ENCODE measurements at places on chromosomes 12 and 14.

DNA sequence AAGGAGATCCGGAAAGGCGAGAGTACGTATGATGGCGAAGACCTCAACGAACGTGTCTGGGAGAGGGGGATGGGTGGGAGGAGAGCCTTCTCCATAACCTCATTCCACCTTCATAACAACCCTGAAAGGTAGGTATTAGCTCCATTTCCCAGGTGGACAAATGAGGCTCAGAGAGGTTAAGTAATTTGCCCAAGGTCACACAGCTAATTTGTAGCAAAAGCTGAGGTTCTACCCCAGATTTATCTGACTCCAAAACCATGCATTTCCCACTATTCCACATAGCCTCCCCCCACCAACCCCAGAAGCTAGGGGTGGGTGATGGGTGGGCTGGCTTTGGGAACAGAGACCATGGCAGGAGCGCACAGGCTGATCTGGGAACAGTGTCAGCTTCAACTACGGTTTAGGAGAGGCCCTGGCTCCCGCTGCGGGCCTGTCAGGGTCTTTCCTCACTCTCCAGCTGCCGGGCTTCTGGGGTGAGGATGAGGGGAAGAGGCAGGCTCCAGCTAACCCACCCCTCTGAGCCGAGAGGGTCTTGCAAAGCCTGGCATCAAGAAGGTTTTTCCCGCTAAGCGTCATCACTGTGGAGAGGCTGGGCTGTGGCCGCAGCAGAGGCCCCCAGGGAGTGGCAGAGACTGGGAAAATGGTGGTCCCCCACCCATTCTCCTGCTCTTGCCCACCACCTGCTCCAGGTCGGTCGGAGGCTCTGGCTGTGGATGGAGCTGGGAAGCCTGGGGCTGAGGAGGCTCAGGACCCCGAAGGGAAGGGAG lies 8.9 kb downstream of the CHGA start:
- no peak for DNase-seq

- no peak for DNase-seq
These were observed 29.7 kb downstream of the MGAT4C start for GRCh38 chr12:86226481-86226880.

- DNase-seq, result no peak
These were observed 33.7 kb upstream of the PPP1CC start for GRCh38 chr12:110776410-110776809.

DNA sequence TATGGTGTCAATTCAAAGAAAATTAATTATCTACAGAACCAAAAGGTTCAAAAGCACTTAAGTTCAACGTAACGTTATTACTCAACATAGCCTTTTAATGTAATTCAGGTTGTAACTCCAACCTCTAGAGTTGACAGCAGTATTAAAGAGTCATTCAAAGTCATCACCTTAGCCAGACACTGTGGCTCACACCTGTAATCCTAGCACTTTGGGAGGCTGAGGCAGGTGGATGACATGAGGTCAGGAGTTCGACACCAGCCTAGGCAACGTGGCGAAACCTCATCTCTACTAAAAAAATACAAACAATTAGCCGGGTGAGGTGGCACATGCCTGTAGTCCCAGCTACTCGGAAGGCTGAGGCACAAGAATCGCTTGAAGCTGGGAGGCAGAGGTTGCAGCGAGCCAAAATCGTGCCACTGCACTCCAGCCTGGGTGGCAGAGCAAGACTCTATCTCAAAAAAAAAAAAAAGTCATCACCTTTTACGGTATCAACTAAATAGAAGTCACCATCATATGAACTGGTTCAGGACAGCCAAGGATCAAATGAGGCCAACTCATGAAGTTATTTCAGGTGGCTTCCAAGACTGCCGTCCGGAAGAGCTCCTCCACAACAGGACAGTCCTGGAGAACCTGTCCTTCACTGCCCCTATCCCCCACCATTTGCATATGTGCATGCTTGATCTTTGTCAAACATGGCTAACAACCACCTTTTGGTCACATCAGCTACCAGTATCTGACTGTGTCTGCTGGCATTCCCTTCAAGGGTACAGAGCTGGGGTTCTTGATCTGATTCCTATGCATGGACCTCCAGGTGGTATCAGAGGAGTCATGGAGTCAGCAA lies 4.2 kb downstream of the PPTC7 start:
- no peak for DNase-seq

GRCh38 chr14:90235179-90235976 lies 21.0 kb upstream of the PSMC1 start:
- DNase-seq, result peak; percentile 43

DNA sequence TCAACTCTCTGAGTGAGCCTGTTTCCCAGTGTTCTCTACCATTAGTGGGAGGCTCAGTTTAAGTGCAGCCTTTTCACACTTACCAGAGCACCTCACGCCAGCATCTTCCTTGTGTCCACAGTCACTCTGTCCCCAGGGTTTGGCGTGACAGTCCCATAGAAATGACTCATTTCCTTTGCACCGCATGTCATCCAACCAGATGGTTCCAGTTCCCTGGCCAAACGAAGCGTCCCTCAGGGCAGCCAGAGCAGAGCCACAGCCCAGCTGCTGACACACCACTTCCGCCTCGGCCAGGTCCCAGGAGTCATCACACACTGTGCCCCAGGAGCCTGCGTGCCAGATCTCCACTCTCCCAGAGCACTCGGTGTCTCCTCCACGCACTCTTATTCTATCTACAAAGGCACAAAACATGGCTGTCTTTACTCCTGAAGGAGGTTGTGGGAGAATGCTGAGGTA lies 65.4 kb downstream of the ACSM4 start:
- DNase-seq, result no peak

DNA sequence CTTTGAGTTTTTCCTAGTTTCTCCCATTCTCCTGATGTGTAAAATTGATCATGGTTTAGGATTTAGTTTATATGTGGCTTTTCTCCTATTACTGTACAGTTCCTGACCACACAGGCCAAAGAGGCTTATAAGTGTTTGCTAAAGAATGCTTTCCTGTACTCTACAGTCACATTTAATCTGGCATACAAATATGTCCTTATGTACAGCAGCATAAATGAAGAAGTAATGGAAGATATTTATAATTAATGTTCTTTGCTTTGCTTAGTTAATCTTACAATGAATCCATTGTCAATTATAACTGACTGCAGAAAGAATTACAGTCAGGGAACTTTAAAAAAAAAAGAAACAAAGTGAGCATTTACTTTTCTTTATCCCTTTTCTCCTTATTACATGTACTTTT lies 293.9 kb downstream of the KCNC2 start:
- DNase-seq, result no peak

DNA sequence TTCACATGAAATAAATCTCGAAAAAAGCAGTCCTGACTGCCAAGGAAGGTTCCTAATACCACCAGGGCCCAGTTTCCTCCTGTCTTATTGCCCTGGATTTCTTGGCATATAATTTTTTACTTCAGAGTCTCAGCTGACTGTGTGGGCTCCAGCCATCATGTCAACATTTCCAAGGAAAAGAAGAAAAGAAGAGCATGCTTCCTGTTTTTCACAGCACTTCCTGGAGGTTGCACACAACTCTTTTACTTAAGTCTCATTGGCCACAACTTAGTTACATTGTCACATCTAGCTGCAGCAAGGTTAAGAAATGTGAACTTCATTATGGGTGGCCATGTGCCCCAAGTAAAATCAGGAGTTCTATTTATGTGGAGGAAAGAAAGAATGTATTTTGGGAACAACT lies 24.3 kb downstream of the DACT1 start:
- DNase-seq, result no peak

DNA sequence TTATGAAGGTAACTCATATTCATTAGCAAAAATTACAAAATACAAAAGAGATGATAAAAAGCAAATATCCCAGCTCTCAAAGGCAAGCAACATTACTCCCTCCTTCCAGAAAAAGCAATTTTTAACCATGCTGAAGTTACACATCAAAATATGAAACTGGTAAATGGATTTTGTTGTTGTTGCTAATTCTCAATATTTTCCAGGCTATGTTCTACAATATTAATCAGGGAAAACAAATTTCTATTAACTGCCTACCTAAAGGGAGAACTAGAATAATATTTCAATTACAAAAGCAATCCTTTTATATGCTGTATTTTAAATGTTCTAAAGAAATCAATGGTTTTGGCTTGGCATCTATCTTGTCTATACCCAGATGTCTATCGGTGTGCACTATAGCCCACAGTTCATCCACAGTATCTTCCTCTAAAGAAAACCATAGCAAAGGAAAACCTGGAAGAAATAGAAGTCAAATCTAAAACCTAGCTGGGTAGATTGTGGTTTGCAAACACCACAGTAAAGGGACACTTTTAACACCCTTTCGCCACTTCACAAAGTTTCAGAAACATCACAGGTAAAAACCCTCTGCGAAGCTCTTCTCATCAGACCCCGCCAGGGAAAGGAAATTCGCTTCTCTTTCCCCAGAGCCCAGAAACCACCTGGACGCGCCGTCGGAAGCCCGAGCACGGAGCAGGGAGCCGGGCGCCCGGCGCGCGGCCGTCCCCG lies 32.0 kb downstream of the TC2N start:
- no peak for DNase-seq

DNA sequence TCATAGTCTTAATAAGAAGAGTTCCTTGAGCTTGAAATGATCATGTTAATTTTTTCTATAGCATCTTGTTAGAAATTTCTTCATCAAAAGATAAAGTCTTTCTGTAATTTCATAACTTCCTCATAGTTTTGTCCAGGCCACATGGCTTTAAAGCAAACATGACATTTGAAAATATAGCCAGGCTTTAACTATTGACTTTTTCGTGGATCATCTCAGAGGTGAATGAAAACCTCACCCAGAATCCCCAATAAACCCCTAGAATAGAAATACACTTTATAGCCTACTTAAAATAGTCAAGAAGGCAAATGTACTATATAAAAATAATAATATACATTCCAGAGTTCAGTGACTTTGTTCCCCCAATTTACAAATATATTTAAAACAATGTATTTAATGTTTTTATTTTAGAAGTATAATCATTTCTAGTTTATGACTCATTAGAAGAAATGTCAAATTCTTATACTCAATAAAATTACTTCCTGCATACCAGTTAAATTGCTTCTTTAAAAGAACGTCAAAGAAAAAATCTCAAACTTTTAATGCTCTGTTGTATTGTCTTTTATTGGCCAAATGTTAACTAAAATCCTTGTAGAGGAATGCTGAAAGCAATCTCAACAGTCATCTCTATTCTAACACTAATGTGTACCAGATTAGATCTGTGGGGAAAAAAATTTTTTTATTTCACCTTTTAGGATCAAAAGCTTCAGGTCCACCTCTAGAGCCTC lies 21.6 kb downstream of the EXOC5 start:
- DNase-seq, result no peak

DNA sequence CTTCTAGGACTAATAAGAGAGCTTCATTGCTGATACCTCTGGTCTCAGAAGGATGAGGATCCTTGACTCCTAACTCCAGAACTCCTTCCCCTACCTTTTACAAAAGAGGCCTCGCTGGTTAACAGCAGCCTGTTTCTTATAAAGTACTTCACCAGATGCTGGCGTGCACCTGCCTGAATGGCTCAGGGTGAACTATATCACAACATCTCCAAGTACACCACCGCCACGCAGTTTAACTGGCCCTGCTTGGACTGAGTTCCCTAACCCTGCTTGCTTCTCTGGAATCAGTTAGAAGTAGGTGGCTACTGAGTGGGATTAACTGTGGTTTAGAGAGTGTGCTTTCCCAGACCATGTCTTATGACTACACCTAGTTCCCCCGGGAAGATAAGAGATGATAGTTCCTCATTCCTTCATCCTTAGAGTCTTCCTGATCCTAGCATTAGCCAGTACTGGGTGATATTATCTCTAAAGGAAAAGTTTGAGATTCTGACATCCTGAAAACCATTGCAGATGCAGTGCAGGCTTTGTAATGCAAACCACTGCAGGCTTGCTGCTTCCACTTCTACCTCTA lies 3.0 kb downstream of the FOXJ2 start:
- no peak for DNase-seq

DNA sequence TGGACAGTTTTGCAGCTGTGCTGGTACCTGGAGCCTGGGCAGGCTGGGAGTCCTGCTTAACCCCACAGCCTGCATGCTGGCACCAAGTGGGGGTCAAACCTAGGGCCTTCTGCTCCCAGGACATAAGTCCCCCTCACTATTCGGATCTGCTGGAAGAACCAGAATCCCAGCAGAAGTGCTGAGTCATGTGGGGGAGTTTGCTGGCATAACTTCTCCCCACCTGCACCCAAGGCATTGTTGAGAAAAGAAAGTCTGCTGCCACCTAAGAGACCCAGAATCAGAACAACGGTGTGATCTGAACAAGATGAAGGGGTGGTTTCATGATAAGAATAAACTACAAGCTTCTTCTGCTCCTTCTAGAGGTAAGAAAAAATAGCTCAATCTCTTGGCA lies 102.7 kb downstream of the RBM19 start:
- DNase-seq, result no peak

DNA sequence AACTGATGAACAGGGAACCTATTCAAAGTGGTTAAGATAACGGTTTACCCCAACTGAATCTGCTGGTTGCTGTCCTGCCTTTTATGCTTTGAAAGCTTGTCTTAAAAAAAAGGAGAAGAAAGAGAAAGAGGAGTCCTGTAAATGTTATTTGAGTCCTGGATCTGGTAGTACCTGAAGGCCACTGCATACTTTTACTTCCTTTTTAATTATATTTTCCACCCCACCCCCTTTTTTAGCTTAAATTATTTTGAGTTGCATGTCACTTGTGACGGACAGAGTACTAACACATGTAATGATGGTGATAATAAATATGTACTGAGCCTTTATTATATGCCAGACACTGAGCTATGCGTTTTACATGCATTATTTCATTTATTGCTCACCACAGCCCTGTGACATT lies 2.5 kb upstream of the AMIGO2 start:
- no peak for DNase-seq

DNA sequence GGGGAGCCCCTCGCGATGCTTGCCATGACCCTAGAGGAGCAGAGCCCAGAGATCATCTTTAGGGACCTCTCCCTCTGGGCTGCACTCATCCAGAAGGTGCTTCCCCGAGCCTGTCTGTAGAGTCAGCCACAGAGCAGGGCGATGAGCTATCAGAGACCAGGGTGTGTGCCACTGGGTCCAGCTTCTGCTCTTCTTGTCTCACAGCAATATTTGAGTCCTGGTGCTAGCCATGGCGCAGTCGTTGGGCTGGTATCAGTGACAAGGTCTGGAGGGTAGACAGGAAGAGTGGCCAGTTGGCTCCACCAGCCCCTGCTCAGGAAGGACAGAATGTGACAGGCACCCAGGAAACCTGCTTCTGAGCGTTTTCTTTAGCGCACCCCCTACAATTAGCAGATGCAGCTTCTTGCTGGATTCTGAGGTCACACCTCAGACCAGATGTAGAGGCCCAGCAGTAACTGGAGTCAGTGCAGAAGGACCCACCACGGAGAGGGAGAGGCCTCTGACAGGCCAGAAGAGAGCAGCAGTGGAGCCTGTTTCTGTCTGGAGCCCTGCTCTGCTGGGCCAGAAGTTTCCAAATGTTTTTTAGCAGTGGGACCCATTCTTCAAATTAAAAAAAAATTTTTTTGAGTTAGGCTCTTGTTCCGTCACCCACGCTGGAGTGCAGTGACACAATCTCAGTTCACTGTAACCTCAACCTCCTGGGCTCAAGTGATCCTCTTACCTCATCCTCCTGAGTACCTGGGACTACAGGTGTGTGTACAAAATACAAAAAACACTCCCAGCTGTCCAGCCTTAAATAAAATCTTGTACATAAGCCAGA lies 23.7 kb downstream of the ANKRD9 start:
- no peak for DNase-seq

Data from Caco-2 (cell line).